ENCODE measurements at places on chromosomes 12 and 14. TPM values are rescaled to one million over a fixed set of nuclear protein-coding genes. Genes with fewer than 3 reads are reported as not detected.

The TCP11L2 gene
- total RNA-seq, result 3.4 TPM

The SIX1 gene
- total RNA-seq, result 7.7 TPM

The TPPP2 gene
- total RNA-seq, result not detected

The OTUB2 gene
- total RNA-seq, result 1.6 TPM

The PRPH gene
- total RNA-seq, result not detected

The IFT43 gene
- 41.6 TPM for total RNA-seq

The FGF23 gene
- not detected for total RNA-seq

The ALDH1L2 gene
- total RNA-seq, result 13.8 TPM

The KRT83 gene
- total RNA-seq, result not detected

The LTBR gene
- total RNA-seq, result 32.3 TPM

The DHRS4L2 gene
- 15.9 TPM for total RNA-seq

The TGM1 gene
- 0.60 TPM for total RNA-seq

The ISM2 gene
- not detected for total RNA-seq

The CCDC175 gene
- not detected for total RNA-seq

The PTPN21 gene
- total RNA-seq, result 7.4 TPM

The SYCP3 gene
- 0.20 TPM for total RNA-seq

The KLHL33 gene
- total RNA-seq, result not detected

The EML5 gene
- 3.1 TPM for total RNA-seq

The GPR137C gene
- 0.49 TPM for total RNA-seq

The FCF1 gene
- total RNA-seq, result 29.9 TPM

The CAPZA3 gene
- total RNA-seq, result not detected

The MYBPC1 gene
- total RNA-seq, result not detected

The DDX54 gene
- 17.2 TPM for total RNA-seq

The TAS2R46 gene
- not detected for total RNA-seq

The RPL10L gene
- total RNA-seq, result not detected

The TTC9 gene
- not detected for total RNA-seq

The LBHD2 gene
- total RNA-seq, result not detected
